Naive thymus-derived CD4-positive, alpha-beta T cell (primary cell): ENCODE measurements at places on chromosomes 5 and 9.

DNA sequence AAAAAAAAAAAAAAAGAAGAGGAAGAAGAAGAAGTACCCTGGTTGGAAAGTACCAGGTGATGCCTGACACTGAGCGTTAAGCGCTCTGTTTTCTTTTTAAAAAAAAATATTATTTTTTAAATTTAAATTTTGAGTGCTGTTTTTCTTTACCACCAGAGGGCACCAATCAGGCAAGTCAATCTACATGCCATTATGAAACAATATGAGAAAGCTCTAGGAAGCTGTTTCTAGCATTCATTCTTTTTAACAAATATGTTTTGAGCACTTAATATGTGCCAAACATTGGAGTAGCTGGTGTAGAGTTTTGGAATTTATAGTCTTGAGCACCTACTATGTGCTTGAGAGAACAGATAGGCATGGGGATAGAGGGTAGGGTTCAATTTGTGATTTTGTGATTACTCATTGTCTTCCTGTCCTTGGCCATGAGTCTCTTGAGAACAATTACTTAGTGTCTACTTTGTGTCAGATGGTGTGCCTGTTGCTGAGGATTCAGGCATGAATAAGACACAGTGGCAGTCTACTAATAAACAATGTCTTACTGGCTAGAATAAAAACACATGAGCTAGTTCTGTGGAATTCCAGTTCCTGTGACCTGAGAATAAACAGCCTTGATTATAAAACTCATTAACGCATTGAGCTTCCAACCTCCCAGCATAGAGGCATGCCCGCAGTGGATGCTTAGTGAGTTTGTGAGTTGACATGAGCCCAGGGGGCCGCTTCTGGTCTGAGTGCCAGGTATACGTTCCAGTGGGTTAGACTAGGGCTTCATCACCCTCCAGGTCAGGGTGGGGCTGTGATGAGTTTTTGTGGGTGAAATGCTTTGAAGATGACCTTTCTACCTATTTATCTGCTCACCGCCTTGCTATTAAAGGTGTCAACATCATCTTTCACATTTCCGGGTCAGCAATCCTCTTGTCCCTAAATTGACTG is 3.0 kb upstream of the UBE2R2 start:
- peak; percentile 49 for DNase-seq

DNA sequence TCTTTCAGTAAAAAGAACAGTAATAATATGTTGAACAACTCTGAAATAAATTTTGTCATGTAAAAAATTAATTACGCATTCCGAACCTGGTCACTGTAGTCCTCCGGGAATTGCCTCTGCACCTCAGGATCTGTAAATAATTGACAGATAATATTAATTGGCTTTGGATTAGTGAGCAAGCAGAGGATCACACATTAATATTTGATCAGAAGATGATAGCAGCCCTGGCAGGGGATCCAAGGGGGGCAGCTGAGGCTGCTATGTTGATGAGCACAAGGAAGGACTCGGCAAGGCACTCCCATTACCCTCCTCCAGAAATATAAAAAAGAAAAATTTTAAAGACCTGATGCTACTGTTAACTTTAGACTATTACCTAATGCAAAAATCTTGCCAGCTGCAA is 137.4 kb downstream of the DENND1A start:
- DNase-seq, result no peak

- DNase-seq, result no peak
These were observed 89.9 kb downstream of the SIL1 start for GRCh38 chr5:139108063-139108824.

- no peak for DNase-seq
These were observed 74.4 kb upstream of the ATP10B start for GRCh38 chr5:160926428-160926827.

GRCh38 chr5:64872044-64872443 is 103.3 kb downstream of the CWC27 start:
- DNase-seq, result no peak

DNA sequence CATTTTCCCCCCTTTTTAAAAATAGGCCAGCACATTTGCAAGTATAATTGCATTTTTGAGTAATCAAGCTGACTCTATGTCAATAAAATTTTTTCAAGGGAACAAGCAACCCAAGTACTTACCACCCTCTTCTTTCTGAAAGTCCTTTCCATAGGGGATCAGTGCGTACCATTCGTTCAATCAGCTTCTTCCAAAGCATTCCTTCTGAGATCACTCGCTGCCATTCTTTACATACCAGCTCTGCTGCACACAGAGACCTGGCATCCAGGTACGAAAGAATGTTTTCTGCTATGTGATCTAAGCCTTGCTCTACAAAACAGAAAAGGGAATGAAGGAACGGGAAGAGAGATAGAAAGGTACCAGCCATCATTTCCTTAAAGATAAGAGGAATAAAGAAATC is 106.6 kb downstream of the FBXW11 start:
- DNase-seq, result no peak
